ENCODE measurements at places on chromosomes 11 and 22.

- DNase-seq: no peak
Measured at GRCh38 chr22:32911503-32911902, 110.0 kb downstream of the TIMP3 start.

- no peak for DNase-seq
Measured at GRCh38 chr22:30397656-30398635, 1.1 kb downstream of the SEC14L2 start.

DNA sequence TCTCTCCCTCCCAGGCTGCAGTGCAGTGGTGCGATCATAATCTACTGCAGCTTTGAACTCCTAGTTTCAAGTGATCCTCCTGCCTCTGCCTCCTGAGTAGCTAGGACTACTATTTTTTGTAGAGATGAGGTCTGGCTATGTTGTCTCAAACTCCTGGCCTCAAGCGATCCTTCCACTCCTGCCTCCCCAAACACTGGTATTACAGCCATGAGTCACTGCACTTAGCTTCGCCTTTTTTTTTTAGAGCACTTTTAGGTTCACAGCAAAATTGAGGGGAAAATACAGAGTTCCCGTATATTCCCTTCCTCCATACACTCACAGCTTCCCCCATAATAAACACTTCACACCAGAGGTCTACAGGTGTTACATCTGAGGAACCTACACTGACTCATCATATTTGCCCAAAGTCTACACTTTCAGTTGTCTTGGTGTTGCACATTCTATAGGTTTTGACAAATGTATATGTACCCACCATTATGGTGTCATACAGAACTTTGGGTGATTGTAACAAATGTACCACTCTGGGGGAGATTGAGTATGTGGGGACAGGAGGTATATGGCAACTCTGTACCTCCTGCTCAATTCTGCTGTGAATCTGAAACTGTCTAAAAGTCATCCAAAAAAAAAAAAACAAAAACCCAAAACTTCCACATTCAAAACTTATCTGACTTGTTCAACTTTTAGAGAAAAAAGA, 11.3 kb upstream of the SLC37A4 start:
- DNase-seq: no peak

DNA sequence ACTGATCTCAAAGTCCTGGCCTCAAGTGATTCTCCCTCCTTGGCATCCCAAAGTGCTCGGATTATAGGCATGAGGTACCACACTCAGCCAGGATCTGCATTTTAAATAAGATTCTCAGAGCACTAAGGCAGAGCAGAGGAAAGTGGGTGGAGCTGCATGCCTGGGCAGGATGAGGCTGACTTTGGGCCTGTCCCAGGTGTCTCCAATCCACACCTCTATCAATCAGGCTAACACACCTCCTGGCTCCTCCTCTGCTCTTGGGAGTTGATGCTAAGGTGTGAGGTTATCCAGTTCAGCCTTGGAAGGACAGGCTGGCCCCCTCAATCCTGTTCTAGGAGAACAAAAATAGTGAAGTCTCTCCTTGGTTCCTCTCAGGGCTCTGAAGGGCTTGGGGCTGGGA, 30.2 kb upstream of the P2RY2 start:
- no peak for DNase-seq

DNA sequence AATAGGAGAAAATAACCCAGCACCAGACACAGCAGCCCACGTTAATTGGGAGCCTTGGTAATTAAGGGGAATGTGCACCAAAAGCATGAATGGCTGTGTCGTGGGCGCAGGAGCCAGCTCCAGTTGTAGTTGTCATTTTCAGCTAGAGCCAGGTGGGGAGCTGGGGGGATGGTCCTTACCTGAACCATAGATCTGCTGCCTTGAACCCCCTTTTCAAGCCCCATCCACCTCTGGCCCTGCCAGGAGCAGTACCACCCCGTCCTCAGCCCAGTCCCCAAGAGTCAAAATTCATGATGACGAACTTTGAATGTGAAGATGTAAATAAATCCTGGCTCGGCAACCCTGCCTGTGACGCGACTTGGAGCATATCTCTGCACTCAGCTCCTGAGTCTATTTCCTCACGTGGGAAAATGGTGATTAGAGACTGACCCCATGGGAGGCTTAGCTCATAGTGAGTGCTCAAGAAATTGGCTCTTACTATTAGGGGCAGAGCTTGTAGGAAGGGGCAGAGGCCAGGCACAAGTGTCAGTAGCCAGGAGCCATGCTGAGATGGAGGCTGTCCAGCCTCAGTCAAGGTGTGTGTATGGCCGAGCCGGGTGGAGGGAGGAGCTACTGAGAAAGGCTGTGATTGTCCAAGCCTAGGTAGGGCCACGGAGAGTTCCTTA, 794 bp upstream of the FXYD6 start:
- no peak for DNase-seq

GRCh38 chr11:111360150-111361043, 18.7 kb downstream of the POU2AF1 start:
- no peak for DNase-seq

DNA sequence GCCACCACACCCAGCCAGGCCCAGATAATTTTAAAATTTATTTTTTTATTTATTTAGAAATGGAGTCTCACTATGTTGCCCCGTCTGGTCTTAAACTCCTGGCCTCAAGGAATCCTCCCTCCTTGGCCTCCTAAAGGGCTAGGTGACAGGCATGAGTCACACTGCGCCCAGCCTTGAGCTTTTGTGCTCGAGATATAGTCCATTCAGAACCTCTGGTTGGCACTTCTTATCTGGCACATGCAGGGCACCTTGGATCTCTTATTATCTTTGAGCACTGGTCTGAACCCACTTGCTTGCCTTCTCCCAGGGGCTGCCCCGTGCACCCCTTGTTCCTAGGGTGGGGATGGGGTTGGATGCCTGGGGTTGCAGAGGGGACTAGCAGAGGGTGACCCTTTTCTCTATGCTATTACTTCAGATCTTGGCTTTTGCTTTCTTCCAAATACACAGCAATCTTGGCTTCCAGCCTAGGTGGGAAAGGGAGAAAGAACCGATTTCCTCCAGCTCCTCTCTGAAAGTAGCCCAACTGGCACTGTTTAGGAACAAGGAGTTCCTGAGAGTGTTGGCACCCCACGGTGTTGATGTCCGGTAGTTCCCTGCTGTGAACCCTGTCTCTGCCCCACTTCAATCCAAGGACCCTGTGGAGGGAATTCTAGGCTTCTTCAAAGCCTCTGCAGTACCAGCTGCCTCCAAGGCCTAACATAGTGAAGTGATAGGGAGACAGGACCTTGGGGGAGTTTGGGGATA, 1.3 kb upstream of the SLC3A2 start:
- no peak for DNase-seq

DNA sequence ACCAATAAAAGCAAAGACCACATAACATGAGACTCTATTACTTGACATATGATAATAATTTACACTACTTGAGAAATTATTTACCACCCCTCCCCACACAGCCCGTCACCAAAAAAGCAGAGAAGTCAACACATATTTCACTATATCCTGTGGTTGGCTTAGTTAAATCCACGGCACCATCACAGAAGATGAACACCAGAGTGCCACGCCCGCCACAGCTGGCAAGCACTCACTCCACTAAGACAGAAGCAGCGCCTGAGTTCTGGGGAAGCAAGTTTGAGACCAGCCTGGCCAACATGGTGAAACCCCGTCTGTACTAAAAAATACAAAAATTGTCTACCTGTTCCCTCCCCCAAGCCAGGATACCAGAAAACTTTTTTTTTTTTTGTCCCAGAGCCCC, 53.1 kb downstream of the PACSIN2 start:
- no peak for DNase-seq

DNA sequence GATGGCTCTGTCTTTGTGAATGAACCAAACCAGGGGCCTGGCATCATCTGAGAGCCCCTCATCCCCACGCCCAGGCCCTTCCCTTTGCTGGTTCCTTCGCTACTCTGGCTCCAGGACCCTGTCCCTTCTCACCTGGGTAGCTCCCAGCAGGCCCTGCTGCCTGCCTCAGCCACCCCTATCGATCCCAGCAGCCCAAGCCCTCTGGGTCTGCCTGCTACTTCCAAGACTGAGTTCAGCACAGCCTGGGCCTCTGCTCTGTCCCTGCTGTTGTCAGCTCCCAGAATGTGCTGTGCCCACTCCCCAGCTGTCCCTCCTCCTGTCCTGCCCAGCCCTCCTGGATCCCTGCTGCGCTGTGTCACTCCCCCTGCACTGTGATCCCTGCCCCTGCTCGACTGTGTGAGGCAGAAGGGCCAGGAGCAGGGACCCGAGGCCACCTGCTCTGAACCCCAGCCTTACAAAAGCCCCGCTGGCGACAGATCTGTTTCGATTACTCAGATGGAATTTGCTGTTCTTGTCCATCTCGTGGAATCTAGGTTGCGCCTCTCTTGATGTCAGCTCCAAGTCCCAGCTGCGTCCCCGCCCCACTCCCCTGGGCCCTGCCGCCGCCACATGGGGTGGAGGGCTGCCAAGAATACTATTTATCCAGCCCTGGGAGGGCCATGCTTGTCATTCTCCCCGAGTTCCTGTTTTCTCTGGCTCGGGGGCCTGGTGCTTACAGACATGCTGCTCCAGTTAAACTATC, 13.0 kb downstream of the MRPL21 start:
- no peak for DNase-seq

DNA sequence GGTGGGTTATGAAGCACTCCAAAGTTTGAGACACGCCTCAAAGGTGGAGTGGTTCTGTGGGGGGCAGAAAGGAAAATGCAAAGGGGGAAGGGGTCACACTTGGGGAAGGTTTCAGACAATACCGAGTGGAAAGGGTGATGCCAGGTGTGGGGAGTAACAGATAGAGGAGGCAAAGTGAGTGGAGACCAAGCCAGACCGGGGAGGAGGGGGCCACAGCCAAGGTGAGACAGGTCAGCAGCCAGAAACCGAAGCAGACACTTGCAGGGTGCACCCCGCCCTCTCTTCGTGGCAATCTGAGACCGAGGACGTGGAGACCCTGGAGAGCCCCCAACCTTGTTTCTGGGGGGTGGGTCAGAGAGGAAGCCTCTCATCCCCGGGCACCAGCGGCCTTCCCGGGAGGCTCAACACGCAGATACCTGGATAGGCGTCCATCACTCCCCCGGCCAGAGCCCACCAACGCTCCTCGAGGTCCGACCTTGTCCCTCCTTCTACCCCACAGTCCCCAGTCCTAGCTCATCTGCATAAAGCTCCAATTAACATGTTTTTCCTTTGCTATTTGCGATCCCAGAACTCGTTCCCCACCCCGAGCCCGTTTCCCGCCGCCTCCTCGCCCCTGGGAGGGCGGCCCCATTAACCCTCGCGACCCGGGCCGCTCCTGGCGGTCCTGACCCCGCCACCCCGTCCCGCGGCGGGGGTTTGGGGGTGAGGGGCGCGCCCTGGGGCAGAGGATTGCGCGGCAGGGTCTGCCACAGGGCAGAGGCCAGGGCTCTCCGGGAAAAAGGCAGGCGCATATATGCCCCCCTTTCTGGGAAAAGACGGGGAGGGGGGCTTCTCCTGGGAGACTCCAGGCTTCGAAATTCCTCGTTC, 21.8 kb downstream of the RTN4RL2 start:
- no peak for DNase-seq

- DNase-seq: no peak
Measured at GRCh38 chr11:130103296-130103814, 33.7 kb downstream of the APLP2 start.

GRCh38 chr11:71325418-71326327, 73.3 kb upstream of the SHANK2 start:
- no peak for DNase-seq

- DNase-seq: no peak
Measured at GRCh38 chr22:42313804-42314581, 43.5 kb upstream of the TCF20 start.

DNA sequence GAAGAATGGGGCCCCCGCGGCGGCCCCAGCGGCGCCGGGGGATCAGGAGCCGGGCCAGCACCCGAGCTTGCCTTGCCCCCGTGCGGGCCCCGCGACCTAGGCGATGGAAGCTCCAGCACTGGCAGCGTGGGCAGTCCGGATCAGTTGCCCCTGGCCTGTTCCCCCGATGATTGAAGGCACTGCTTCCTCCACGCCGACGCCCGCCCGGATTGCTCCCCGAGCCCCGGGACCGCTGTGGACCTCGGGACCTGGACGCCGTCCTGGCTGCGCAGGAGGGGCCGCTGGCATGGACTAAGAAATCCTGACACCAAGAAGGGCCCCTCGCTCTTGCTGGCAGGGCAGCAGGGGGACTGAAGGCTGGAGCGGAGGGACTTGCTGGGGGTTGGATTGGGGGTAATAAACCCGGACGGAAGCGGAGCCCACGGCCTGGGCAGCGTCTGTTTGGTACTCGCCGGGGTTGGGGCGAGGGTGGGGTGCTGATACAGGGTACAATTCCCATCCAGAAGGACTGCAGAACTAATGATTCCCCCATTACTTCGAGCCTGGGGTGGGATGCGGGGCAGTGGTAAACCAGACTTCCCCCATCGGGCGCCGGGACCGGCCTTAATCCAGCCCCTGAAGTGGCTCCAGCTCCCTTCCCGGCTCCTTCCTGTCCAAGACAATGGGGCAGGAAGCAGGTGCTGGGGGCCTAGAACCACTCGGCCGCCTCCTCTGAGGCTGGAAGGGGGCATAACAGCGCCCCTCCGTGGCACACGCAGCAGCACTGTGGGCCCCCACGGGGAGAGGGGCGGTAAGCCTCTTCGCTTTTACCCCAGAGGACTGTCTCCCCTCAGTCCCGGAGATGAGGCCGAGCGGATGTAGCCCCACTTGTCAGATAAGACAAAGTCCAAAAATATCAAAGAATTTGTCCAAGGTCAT, 1.0 kb downstream of the CCDC85B start:
- no peak for DNase-seq

- DNase-seq: no peak
Measured at GRCh38 chr22:19167106-19167869, 11.2 kb downstream of the SLC25A1 start.

- DNase-seq: no peak
Measured at GRCh38 chr11:66321606-66322005, 4.8 kb upstream of the CD248 start.

DNA sequence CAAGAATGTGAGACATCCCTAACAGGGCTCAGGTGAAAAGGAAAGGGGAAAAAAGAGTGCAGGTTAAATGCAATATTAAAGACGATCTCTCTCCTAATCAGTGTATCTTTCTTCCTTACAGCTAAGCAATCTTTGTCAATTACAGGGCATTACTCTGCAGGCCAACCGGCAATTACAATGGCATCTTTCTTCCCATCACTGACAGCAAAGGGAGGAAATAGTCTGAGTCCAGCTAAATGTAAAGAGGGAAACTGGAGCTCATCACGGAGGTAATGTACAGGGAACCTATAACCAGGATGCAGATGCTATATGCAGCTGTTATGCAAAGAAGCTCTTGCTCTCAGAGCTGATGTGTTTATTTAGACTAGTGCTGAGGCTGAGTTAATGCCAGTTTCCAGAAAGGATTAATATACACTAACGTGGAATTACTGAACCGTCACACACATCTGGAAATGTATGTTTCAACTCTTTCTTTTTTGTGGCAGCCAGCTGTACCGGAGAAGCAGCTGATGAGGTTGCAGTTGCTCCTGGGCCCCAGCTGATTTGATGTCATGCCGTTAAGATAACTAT, 121.6 kb downstream of the KIRREL3 start:
- DNase-seq: no peak

DNA sequence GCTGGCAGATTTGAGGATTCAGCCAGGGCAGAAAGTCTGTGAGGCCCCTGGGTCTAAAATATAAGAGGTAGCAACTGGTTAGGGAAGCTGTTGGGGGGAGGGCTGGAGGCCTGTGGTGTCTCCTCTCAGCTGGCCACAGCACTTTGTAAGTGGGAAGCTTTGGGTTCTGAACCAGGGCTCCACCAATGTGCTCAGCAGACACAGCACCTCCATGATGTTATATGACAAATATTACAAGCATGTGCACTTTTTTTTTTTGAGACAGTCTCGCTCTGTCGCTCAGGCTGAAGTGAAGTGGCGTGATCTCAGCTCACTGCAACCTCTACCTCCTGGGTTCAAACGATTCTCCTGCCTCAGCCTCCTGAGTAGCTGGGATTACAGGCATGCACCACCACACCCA, 8.0 kb downstream of the ARHGAP1 start:
- DNase-seq: no peak

Data from epithelial cell of prostate (primary cell).